Activated CD8-positive, alpha-beta memory T cell treated with anti-CD3 and anti-CD28 coated beads for 4 hours (primary cell): ENCODE measurements at places on chromosomes 4 and X.

DNA sequence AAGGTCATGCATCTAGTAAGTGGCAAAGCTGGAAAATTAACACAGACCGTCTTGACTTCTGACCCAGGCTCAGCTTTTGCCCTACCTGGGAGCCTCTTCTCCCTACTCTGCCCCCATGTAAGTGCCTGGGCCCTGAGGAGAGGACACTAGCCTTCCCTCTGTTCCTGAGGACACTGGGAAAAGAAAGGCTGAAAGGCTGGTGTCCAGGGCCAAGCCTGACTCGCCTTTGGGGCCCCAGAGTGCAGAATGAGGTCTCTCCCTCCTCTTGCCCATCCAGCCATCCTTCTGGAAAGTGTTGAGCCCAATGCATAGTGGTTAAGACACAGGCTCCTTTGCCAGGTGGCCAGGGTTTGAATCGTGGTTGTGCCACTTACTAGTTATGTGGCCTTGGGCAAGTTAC, 91.5 kb downstream of the PJA1 start:
- no peak for DNase-seq

GRCh38 chr4:26288355-26288909, 32.4 kb upstream of the RBPJ start:
- no peak for DNase-seq

GRCh38 chr4:145804116-145804515, 124.2 kb downstream of the C4orf51 start:
- DNase-seq = no peak

GRCh38 chr4:154807042-154807630, 26.1 kb downstream of the RBM46 start:
- DNase-seq = no peak

DNA sequence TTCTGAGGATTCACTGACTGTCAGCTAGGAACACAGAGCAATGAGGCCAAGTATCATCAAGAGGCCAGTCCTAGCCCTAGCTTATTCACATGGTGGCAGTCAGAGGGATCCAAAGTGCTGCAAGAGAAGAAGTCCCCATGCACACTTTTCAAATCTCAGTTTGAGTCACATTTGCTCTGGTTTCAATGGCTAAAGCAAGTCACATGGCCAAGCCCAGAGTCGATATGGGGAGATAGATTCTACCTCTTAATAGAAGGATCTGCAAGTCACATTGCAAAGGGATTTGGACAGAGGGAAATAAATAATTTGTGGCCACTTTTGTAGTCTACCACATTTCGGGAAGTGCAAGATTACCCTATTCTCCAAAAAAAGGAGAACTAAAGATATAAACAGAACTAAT, 3.7 kb upstream of the LCORL start:
- no peak for DNase-seq

DNA sequence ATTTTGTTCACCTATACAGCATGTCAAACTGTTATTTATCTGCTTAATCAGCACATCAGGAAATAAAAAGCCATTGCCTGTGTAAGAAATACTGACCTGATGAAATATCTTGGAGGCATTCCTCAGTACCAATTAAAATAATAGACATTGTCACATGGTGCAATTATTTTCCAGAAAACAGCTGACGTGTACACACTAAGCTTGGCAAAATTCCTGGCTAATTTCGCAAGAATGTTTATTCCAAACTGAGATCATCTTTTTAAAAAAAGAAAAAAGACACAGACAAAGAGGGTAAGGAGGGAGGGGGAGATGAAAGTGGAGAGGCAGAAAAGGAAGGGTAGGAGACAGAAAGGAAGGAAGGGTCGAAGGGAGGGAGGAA, 61.9 kb upstream of the NFKB1 start:
- no peak for DNase-seq

DNA sequence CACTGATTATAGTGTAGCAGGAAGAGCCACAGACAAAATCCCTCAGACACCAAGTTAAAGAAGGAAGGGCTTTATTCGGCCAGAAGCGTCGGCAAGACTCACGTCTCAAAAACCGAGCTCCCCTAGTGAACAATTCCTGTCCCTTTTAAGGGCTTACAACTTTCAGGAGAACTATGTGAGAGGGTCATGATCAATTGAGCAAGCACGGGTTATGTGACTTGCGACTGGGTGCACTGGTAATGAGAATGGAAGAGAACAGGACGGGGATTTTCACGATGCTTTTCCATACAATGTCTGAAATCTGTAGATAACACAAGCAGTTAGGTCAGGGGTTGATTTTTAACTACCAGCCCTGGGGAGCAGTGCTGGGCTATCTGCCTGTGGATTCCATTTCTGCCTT, 116.7 kb downstream of the MFAP3L start:
- DNase-seq = no peak
